Renal cortex interstitium (tissue), 15 donors: ENCODE measurements at places on chromosomes 1 and 21.

DNA sequence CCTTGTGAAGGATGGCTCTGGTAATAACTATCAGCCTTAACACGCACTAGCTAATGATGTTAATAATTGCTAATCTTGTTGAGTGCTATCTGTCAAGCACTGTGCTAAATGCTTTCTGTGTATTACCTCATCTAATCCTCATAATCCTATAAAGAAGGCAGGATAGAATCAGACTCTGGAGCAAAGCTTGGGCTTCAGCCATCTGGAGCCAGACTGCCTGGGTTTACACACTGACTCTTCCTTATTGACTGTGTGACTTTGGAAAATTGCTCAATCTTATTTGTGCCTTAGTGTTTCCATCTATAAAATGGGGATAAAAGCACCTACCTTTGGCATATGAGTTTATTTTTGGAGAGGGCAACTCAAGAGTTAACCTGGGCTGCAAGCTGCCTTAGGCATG is 216.1 kb downstream of the NUF2 start:
- DNase-seq, result no peak

GRCh38 chr1:14745001-14745720 is 146.7 kb downstream of the KAZN start:
- no peak for DNase-seq

DNA sequence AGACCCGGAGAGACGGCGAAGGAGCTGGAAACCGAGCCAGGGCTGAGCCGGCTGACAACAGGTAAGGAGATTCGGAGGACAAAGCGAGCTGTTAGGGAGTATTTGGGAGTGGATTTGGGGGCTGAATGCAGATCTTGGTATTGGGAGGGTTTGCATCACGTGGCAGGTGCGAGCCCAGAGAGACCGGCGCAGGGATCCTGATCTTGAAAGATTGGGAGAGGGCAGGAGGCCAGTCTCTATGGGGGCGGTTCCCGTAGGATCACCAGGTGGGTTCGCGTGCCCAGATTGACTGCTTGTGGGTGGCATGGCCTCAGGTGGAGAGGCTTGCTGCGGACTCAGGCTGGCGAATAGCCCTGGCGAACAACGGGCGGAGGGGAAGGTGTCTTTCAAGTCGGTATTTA is 204 bp downstream of the CIART start:
- no peak for DNase-seq

GRCh38 chr1:226021401-226021800 is 22.3 kb upstream of the SDE2 start:
- no peak for DNase-seq
